NCI-H1092 (cell line): ENCODE measurements at places on chromosomes 4 and X.

GRCh38 chr4:79455216-79455615 lies 47.2 kb upstream of the GK2 start:
- no peak for DNase-seq

- DNase-seq = no peak
Measured at GRCh38 chrX:74324131-74324530, 20.2 kb downstream of the ZCCHC13 start.

- DNase-seq = no peak
Measured at GRCh38 chr4:91846233-91846632, 457.5 kb upstream of the GRID2 start.

GRCh38 chrX:108696690-108697089 lies 39.7 kb downstream of the IRS4 start:
- DNase-seq = no peak

GRCh38 chr4:165464376-165464775 lies 85.6 kb downstream of the CPE start:
- no peak for DNase-seq

DNA sequence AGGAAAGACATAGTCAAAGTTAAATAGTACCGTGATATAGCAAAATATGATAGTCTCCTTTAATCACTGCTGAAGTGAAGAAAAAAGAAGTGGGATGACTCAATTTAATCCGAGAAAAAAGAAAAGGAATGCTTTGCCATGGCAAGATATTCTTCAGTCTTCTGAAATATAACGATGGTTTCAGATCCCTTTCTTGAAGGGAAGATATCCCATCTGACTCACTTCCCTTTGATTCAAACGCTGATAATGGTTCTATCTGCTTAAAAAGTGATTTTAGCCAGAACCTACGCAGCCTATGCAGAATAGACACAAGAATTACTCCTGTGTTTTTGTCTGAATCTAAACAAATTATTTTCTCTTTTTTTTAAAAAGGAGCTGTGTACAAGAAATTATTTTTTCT lies 68.1 kb upstream of the FTHL17 start:
- no peak for DNase-seq

GRCh38 chr4:37490391-37491347 lies 195.5 kb downstream of the RELL1 start:
- no peak for DNase-seq

GRCh38 chrX:153782313-153782712 lies 1.5 kb downstream of the SRPK3 start:
- peak; percentile 96 for DNase-seq

- DNase-seq = no peak
Measured at GRCh38 chr4:158280856-158281255, 70.6 kb downstream of the TMEM144 start.

DNA sequence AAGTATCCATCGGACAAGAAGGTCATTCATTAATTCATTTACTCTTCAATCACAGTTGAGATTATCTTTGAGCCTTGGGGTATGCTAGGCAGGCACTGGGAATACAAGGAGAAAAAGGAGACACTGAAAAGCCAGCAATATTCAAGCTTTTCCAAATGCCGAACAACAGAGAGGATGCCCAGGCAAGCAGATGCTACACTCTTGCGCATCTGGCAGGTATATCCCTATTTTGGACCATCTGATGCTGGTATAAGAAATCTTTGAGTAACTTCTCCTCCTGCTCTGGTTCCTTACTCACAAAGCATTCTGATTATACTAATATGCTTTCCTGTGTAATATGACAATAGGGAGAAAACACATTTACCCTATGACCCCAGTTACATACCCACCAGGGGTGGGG lies 354.9 kb downstream of the CBLL2 start:
- DNase-seq = no peak

- DNase-seq = no peak
Measured at GRCh38 chr4:147879676-147880075, 147.8 kb downstream of the ARHGAP10 start.

- no peak for DNase-seq
Measured at GRCh38 chr4:179151770-179152169, 1709.5 kb upstream of the AGA start.

GRCh38 chr4:105674011-105674410 lies 34.5 kb downstream of the INTS12 start:
- DNase-seq = no peak

- no peak for DNase-seq
Measured at GRCh38 chr4:95231681-95232080, 317.1 kb downstream of the UNC5C start.

GRCh38 chrX:136608295-136608933 lies 39.5 kb upstream of the CD40LG start:
- DNase-seq = no peak
